ENCODE measurements at places on chromosomes 3 and 15.

GRCh38 chr3:9308298-9308990 lies 54.4 kb upstream of the THUMPD3 start:
- no peak for DNase-seq

DNA sequence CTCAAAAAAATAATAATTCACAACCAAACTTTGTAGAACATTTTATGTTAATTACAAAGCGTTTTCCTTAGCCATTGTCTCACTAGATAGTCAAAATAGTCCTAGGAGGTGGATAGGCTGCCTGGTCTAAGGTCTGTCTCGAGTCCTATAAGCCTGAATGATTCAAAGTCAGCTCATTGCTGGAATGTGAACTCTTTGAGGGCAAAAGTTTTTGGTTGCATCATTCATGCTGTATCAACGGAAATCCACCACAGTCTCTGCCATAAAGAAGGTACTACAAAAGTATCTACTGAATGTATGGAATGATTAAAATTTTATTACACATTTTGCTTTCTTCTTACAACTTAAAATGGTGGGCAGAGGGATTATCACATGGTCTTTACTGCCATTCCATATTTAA lies 387.3 kb upstream of the RARB start:
- no peak for DNase-seq

- DNase-seq = no peak
Observed at GRCh38 chr15:29207027-29207757, 62.4 kb downstream of the NSMCE3 start.

- DNase-seq = no peak
Observed at GRCh38 chr15:100112061-100112420, 229.7 kb downstream of the ADAMTS17 start.

GRCh38 chr3:37899101-37899707 lies 37.5 kb downstream of the CTDSPL start:
- no peak for DNase-seq

DNA sequence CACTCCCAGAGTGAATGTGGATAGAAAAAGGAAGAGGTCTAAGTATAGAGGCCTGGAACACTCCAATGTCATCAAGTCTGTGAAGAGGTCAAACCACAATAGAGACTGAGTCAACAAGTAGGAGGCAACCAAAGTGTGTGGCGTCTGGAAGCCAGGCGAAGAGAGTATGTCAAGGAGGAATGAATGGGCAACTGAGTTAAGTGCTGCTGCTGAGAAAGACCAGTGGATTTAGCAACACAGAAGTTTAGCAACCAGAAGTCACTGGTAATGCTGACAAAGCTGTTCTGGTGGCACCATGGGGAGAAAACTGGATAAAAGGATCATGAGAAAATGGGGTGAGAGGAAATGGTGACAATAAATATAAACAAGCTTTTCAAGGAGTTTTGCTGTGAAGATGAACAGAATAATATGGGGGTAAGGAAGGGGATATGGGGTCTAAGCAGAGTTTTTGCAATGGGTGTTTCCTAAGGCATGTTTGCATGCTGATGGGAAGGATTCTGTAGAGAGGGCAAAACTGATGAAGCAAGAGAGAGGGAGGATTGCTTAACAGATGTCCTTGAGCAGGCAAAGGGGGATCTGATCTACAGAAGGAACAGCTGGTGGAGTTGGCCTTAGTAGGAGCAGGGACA lies 38.4 kb downstream of the PCOLCE2 start:
- DNase-seq = peak; percentile 50

GRCh38 chr3:22734207-22734606 lies 468.9 kb upstream of the UBE2E2 start:
- no peak for DNase-seq

DNA sequence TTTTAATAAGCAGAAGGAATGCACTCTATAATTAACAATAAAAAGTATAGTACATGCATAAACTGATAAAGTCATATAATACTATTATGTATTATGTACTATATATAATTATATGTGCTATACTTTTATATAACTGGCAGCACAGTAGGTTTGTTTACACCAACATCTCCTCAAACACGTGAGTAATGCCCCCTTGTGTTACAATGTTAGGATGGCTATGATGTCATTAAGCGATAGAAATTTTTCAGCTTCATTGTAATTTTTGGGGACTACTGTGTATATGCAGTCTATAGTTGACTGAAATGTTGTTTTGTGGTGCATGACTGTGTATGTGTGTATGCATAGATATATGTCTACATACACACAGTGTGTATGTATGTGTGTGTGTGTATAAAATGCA lies 100.6 kb downstream of the SLMAP start:
- DNase-seq = peak; percentile 7

DNA sequence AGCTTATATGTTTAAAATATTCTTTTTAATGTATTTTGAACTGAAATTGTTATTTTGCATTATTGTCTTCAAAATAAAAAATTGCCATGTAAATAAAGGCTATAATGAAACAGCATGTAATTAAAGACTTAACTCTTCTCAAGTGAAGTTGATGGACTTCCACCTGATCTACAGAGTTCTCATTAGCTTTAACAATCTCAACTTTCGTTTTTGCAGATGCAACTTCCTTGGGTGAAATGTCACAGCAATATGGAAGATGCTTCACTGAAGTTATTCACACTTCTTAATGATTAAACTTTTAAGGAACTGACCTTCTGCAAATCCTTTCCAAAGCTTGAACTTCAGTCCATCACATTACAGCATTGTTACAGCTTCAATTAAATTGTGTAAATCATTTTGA lies 63.6 kb downstream of the OSTN start:
- DNase-seq = no peak

GRCh38 chr3:43870844-43871626 lies 180.3 kb downstream of the ABHD5 start:
- peak; percentile 57 for DNase-seq

DNA sequence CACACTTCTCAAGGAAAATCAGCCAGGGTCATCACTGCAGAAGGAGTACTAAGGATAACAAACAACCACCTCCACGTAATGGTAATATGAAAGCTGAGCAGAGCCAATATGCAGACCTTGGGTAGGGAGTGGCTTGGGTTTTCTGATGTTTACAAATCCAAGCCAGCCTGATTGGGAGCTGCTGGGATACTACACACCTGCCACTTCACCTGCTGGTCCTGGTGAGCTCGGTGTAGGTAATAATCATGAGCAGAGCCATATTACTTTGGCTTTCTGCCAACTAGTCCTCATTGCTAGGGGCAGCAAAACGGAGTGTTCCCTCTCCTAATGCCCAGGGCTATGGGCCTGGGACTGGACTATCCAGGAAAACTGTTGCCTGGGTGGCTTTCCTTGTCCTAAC lies 433.5 kb upstream of the PPP2R3A start:
- no peak for DNase-seq

GRCh38 chr3:47762233-47762632 lies 19.5 kb downstream of the SMARCC1 start:
- no peak for DNase-seq

GRCh38 chr3:138441742-138442141 lies 7.3 kb downstream of the ESYT3 start:
- no peak for DNase-seq

DNA sequence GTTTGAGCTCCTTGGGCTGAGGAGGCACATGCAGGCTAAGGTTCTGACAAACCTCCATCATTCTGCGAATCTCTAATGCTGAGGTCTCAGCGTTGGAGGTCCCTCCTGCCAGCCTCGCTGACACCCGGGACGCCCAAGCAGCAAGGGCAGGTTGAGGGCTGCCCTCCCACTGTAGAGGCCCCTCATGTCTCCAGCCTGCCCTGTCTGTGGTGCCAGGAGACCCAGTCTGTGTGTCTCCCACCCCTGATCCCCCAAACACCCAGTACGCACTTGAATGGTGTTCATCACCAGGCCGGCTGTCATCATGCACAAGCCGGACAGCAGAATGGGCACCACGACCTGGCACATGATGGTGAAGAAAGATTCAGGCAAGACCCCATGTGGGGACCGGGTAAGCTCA lies 27.8 kb downstream of the SLC41A3 start:
- DNase-seq = no peak

DNA sequence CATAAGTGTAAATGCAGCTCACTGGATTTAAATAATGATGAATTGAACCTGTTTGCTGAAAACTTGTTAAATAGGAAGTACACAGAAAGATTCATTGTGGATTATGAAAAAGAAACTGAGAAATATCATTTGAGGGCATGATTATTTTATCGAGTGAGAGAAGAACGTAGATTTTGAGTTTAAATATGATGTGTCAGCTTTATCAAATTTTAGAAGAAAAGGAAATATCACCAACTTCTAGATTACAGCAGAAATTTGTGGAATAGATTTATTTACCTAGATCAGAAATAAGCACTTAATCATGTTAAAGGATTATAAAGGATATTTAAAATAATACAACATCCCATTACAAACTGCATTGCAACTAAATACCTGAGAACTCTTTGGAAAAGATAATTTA lies 315.5 kb downstream of the ZPLD1 start:
- DNase-seq = no peak

DNA sequence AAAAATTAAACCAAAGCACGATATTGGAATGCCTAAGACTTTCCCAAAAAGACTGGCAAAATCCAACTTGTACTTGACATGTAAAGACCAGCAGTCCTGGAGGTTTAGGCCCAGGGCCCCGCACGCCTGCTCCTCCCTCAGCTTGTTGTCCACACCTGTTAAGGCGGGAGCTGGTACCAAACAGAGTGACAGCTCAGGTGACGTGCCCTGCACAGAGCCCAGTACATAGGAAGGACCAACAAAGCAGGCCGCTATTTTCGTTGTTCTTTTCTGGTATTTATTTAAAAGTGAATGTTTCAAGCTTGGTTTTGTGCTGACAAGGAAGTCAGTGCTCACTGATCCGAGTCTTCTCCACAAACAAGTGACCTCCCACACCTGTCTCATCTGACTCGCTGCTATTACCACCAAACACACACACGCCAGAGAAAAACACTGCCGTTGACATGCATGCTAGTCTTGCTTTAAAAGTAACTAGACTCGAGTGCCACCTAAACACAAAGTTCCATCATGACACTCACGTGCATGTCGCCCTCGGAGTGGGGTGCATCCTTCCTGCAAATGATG lies 50.2 kb downstream of the HERC2 start:
- no peak for DNase-seq

- DNase-seq = no peak
Observed at GRCh38 chr3:105674437-105675065, 194.3 kb downstream of the CBLB start.

DNA sequence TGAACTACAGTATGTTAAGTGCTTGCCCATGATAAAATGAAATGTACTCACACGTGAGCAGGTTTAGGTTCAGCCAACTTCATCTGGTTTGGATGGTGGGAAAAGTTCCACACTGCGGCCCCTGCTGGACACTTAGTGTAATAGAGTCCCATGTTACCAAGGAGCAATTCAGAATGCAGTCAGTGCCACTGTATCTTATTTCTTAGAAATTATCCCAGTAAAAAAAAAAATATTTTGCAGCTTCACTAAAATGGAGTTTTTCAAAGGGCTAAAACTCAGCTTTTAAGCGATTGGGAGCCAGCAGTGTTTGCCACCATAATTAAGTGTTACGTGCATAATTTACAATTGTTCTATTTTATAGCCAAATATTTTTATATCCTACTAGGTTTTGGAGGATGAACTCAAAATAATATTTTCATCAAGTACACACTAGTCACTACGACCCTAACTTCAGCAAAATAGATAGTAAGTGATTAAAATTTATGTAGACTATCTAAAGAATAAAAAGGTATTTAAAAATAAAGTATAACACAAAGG lies 371.7 kb upstream of the GBE1 start:
- DNase-seq = peak; percentile 47

DNA sequence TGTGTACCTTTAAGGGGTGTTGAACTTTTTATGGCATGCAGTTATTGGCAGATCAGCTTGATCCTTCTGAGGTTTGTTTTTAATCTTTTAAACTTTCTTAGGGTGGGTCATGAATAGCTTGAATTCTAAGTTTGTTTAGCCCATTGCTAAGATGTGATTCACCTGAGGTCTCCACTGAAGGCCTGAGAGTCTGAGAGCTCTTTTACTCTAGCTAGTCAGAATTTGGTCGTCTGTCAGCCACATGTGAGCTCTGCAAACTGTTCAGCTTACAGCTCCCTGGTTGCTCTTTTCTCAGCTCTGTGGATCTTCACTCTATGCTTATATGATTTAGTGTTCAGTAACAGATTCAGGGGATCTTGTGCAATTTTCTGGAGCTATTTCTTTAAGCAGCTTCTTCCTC lies 161.3 kb downstream of the ABHD5 start:
- no peak for DNase-seq

GRCh38 chr15:77024273-77025082 lies 29.6 kb downstream of the PSTPIP1 start:
- DNase-seq = peak; percentile 78

Data from RWPE1 (cell line).